GM03348 (cell line): ENCODE measurements at places on chromosomes 2 and 18.

DNA sequence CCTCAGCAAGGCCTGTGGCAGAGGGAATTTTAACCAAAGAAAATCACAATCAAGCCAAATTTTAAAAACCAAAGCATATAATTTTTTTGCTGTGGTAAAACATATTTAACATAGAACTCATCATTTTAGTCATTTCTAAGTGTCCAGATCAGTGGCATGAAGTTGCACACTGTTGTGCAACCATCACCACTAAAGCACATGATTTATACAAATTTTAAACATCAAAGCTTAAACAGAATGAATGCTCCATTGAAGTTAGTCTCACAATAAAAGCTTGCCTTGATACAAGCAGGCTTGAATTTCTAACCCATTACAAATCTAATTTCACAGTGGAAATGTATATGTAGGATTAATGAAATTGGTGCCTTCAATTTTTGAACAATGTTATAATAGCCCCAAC is 31.2 kb downstream of the FTCDNL1 start:
- peak; percentile 19 for DNase-seq

GRCh38 chr2:70261501-70261900 is 3.6 kb downstream of the PCYOX1 start:
- DNase-seq, result no peak

DNA sequence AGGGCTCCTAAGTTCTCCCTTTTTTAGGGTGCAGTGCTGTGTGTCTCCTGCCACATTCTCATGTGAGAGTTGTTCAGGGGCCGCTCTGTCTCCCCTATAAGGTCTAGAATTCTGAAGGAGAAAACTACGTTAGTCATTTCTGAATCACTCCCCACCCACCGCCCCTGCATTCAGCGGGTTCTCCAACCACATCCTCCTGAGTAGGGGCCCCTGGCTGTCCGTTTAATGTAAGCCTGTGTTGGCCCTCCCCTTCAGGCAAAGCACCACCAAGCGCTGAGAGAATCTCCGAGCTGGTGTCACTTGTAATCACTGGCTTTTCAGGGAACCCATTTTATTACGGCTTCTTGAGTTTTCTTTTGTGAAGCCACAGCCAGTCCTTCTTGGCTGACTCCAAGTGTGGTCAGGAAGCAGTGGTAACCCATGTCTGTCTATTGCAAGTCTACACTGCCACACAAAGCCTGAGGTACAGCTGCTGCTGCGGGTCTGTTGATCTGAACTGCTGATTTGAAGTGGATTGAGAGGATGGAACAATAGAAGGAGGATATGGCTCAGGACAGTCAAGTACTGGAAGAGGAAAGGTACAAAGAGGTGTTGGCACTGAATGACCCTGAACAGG is 16.9 kb downstream of the LCT start:
- DNase-seq, result peak; percentile 27

- DNase-seq, result peak; percentile 25
Observed at GRCh38 chr2:37720533-37721200, 49.2 kb upstream of the CDC42EP3 start.

DNA sequence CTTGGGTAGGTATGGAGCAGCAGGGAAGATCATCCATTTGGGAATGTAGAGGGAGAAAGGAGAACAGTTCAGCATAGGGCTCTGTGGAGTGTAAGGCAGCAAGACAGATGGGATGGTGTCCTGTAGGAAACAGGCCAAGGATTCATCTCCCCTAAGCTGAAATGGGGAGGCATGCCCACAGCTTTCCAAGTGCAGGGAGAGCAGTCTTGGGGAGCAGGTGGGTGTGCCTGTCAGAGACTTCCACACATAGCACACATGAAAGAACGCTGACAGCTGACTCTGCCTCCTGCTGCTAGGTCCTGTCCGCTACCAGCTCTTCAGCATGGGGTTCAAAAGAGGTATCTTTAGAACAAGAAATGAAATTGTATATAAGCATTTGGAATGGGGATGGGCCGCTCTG is 9.0 kb downstream of the SETBP1 start:
- DNase-seq, result no peak

DNA sequence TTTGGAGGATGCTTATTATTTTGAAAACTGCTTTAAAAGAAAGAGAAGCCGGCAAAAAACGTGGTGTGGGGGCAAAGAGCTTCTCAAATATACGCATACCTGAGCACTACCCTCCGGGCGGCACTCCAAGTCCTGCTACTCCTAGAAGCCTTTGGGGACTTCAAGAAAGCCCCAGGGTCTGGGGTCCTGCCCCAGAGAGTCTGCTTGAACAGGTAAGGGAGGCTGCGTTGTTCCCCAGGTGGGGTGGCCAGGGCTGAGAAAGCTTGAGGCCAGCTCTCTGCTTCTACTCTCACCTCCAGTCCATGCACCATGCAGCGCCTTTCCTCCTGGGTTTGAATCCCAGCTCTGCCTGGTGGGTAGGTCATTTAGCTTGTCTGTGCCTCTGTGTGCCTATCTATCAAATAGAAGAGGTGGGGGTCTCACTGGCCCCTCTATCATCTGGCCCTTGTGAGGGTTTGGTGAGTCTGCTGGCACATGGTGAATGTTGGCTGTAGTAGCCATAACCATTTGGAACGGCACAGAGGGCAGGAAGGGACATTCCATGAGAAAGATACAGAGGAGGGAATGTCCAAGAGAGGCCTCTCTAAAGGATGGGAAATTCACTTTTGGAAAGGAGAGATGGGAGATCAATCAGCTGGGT is 19.5 kb downstream of the MALL start:
- DNase-seq, result no peak

GRCh38 chr18:60910534-60910933 is 422.7 kb upstream of the CDH20 start:
- no peak for DNase-seq

DNA sequence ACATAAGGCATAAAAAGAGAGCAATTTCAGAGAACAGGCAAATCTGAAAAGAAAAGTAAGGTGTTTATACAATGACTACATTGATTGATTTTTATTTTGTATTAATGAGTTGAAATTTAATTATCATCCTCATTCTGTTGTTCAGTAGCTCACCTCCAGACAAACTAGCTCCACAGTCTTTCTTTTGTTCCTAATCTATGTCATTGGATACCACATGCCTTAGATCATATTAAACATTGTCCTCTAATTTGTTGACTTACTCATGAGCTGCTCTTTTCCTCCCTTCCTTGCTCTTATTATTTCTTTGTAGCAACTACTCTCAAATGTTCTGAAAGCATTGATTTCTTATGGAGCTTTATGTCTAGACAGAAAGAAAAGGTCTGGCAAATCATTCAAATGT is 185.5 kb upstream of the ZSWIM2 start:
- DNase-seq, result no peak

DNA sequence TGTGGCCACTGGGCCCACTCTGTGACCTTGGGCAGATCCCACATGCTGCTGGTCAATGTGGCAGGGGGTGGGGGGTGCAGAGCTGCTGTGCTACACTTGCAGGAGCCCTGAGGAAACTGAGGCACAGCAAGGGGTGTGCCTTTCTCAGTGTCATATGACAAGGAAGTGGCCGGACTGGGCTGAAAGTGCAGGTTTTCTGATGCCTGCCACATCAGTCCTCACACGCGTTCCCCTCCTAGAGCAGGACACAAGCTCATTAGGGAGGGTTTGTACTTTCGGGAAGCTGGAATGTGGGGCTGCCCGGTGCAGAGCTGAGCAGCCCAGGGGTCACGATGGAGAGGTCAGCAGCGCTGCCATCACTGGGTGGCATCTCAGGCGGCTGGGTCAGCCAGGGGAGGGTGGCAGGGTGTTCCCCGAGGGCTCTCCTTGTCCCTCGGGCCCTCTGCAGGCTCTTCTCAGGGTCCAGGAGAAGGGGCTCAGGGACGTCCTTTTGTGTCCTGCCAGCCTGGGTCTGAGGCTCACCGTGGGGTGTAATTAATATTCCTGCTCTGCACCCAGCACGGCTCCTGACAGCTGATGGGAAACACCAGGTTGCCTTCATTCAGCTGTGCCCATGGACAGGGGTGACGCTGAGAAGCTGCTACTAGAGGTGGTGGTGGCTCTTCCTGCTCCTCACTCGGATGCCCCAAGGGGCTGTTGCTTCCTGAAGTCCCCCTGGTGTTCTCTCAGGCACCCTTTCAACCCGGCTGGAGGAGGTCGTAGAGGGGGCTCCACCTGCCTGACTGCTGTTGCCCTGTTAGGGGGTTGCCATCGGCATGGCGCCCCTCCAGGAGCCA is 62.1 kb upstream of the HDAC4 start:
- DNase-seq, result no peak

DNA sequence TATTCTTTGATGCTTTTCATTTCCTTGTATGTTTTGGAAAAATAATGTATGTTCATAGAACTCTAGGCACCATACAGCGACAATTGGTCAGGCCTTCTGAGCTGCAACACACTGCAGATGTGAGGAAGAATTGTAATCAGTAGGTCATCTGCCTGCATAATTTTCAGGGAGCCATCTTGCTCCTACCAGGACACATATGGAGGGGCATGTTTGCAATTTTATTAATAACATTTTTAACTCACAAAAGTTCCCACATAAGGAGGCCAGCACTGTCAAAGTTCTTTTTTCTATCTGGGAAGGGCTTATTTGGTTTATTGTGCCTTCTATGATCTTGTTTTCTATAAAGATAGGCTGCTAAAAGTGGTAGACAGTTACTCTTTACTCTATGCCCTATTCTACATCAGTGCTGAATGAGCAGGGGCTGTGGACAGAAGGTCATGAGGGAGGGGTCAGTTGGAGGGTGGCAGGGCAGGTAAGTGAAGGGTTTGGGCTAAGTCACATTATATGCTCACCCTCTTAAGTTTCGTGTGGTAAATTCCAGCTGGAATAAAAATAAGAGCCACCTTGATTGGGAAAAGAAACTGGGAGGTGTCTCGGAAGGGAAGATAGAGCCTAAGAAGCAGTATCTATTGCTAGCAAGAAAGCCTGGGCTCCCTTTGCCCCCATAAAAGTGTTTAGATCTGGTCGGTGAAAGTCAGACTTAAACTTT is 126.3 kb downstream of the PLCL1 start:
- DNase-seq, result no peak

DNA sequence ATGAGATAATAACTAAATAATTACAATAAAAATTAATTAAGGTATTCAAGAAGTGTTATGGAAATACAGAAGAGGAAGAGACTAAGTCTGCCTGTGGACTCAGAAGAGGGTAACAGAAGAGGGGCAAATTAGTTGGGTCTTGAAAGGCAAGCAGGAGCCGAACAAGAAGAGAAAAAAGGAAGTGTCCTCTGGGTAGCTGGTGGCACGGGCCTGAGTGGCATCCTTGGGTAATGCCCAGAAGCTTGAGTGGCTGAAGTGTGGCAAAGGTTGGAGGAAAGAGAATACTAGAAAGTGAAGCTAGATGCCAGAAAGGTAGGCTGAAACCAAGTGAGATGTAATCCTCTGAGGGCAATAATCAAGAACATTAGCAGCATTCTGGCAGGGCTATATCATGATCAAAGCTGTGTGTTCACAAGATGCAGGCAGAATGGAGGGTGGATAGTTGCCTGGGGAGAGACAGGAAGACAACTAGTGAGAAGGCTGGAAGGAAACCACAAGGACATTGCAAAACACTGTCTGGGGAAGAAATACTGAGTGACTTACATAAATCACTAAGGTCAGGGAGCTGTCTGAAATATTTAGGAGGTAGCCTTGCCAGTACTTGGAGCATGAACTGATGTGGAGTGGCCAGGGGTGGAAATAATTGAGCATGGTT is 16.2 kb downstream of the DOCK10 start:
- DNase-seq, result peak; percentile 85

GRCh38 chr2:1837458-1837857 is 93.1 kb upstream of the PXDN start:
- no peak for DNase-seq

DNA sequence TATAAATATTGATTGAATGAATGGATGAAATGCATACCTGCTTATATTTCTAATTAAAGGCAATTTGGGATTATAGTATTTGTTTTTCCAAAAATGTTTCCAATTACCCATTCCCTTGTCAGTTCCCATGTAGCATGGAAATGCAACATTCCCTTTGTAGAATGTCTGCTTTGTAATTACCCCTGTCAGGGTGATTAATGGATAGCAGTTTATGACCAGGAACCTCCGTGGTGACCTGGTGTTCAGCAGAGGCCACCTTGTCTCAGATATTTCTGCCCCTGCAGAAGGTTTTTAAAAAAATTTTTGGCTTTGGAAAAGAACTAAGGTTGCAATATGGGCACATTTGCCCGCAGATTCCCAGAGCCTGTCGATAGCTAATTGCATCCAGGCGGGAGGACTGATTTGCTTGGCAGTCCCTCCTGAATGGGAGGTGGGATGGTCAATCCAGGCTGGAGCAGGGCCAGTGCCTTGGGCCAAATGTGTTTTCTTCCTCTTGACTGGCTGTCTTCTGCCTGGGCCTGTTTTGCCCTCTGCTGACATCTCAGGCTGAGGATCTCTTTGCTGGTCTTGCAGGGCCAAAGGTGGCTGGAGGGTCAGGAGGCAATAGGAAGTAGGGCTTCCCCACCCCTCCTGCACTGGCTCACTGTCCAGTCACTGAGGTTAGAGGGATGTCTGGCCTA is 82.1 kb downstream of the TMEM182 start:
- no peak for DNase-seq

DNA sequence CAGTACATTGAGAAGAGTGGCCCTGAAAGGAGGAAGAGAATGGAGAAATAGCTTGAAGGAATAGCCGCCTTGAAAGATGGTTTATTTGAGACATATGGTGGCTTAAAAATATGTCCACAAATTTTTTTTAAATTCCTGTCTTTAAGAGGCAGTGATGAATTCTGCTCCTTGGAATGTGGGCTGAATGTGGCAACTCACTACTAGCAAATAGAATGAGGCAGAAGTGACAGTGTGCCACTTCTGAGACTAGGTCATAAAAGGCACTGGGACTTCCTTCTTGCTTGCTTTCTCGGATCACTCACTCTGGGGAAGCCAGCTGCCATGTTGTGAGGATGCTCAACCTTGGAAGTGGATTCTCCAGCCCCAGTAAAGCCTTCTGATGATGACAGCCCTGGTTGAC is 67.0 kb downstream of the FAM161A start:
- DNase-seq, result no peak

- DNase-seq, result no peak
Observed at GRCh38 chr2:121118951-121119350, 166.1 kb downstream of the TFCP2L1 start.

- no peak for DNase-seq
Observed at GRCh38 chr18:46222093-46222492, 117.9 kb downstream of the HAUS1 start.

GRCh38 chr2:146392631-146393030 is 1452.2 kb upstream of the ACVR2A start:
- DNase-seq, result no peak

- DNase-seq, result no peak
Observed at GRCh38 chr2:171530378-171530777, 8.1 kb downstream of the CYBRD1 start.
